ENCODE measurements at places on chromosomes 4 and X.

- peak; percentile 21 for DNase-seq
These were observed 23.1 kb upstream of the KLHL8 start for GRCh38 chr4:87243426-87244053.

DNA sequence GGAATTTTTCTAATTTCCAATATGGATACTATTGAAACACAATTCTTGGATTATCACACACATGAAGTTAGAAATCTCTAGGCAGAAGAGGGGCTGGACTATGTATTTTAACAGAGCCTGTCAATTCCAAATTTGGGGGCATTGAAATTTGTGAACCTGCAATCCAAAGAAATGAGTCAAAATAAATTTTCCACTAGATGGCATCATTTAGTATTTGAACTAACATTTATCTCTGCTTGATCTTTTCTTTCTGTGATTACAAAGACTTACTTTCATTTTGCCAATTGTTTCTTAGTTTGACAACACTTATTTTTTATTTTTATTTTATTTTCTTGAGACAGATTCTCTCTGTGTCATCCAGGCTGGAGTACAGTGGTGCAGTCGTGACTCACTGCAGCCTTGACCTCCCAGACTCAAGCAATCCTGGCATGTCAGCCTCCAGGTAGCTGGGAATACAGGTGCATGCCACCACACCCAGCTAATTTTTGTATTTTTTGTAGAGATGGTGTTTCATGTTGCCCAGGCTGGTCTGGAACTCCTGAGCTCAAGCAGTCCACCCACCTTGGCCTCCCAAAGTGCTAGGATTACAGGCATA lies 2.7 kb upstream of the PYURF start:
- DNase-seq: peak; percentile 18

DNA sequence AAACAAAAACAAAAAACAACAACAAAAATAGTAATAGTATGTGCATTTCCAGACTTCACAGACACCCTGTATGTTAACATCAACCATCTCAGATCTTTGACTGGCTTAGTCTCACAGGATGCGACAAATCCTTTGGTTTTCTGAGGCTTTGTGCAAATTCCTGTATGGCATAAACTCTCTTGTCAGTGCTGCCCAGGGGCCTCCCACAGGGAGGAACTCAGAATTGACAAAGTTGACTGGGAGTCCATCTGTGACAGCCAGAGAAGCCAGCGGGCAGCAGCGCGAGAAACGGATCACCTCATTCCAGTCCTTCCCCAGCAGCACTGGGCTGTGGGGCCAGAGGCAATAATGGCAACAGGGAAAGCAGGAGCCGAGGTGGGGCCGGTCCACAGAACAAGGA lies 19.1 kb upstream of the DDX3X start:
- no peak for DNase-seq

- no peak for DNase-seq
These were observed 664.0 kb upstream of the PCDH7 start for GRCh38 chr4:30056016-30056766.

DNA sequence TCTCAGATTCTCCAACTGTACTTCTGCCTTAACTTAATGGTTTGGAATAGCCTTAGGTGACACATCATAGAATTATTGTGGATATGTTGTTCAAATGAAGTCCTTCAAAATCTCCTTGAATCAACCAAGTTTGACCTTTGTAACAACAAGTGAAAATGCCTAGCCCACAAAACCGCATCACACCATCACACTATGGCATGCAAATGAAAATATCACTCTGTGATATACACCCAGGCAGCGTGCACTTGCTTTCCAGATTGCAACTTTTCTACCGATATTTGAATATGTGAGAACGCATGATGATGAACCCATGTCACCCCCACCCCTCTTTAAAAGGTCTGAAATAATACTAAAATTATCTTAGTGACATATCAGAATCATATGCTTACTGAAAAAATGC lies 656.7 kb downstream of the GABRG1 start:
- no peak for DNase-seq

DNA sequence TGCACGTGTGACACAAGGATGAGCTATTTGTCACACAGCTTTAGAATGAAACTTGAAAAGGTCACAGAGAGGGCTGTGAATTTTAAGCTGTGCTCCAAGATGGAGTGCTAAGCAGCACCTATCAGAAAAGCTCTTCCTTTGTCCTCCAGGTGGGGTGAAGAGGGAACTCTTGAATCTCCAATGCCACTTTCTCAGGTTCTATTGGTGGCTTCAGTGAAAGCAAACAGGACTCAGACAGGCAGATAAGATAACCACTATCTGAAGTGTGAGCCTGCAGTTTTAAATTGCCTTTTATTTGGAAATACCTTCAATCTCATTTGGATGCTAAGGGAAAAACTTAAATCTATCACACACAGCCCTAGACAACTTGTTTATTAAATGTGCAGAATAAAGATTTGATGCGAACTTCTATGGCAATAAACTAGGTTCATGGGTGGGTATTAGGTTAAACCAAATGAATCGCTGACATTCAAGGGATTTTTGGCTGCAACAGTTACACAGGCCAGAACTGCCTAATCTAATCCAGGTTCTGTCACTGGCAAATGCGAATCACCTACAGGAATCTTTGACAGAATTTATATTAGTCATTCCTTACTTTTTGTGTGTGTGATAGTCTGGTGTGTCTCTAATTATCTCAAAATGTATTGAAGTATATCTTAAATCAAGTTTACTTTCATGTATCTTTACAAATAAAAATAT lies 13.6 kb upstream of the PDGFRA start:
- no peak for DNase-seq

- DNase-seq: peak; percentile 4
These were observed 82.1 kb downstream of the PPP1R2C start for GRCh38 chrX:42695800-42696358.

DNA sequence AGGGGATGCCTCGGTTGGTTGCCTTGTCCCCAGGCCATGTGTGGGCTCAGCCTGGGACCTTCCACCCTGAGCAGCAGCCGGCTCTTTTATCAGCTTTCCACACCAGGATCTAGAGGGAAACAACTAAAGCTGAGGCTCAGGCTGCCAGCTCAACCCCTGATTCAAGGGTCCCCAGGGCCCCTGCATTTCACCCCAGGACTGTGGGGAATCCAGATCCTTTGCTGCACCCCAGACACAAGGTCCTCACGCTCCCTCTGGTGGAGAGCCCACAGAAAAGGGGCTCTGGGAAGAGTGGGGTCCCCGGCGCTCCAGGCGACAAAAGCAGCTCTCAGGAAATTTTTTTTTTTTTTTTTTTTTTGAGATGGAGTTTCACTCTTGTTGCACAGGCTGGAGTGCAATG lies 64.3 kb downstream of the ZFYVE28 start:
- no peak for DNase-seq

- no peak for DNase-seq
These were observed 20.6 kb downstream of the MAGEC1 start for GRCh38 chrX:141924293-141924692.

- peak; percentile 15 for DNase-seq
These were observed 162.4 kb downstream of the ASB9 start for GRCh38 chrX:15107367-15107988.

- DNase-seq: peak; percentile 33
These were observed 102.6 kb downstream of the DHRSX start for GRCh38 chrX:2398064-2398656.

GRCh38 chrX:21658746-21659145 lies 616 bp upstream of the KLHL34 start:
- no peak for DNase-seq

DNA sequence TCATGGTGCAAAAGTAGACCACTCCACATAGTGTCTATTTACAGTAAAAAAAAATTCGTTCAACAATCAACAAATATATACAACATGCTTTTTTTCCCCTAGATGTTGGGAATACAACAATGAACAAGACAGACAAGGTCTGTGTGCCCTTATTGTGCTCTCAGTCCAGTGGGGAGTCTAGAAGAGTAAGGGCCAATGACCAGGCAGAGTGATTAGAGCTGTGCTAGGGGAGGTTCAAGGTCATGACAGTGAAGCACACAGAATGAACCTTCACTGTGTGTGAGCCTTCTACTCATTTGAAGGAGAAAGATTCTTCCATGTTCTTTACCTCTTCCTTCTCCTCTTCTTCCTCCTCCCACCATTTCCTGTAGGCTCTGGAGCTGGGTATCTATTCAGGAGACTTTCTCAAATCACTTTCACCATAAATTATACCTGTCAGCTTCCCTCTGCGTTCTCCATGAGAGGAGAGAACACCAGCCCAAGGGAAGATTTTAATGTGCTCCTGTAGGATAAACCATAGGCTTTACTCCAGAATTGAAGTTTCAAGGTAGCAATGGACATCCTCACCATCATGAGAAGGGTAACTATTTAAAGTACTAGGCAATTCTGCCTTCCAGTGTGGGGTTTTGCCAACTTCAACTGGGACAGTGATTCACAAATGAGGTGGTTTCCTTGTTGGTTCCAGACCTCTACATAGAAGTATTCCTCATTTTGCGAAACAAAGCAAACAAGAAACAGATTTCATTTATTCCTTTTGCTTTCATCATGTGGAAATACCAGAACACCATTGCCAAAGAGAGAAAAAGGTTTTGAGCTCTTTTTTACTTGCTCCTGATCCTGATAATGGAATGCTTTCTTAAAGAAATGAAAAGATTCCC lies 246.9 kb upstream of the GPC4 start:
- DNase-seq: no peak

- peak; percentile 69 for DNase-seq
These were observed 895 bp downstream of the SMIM14 start for GRCh38 chr4:39637586-39638353.

DNA sequence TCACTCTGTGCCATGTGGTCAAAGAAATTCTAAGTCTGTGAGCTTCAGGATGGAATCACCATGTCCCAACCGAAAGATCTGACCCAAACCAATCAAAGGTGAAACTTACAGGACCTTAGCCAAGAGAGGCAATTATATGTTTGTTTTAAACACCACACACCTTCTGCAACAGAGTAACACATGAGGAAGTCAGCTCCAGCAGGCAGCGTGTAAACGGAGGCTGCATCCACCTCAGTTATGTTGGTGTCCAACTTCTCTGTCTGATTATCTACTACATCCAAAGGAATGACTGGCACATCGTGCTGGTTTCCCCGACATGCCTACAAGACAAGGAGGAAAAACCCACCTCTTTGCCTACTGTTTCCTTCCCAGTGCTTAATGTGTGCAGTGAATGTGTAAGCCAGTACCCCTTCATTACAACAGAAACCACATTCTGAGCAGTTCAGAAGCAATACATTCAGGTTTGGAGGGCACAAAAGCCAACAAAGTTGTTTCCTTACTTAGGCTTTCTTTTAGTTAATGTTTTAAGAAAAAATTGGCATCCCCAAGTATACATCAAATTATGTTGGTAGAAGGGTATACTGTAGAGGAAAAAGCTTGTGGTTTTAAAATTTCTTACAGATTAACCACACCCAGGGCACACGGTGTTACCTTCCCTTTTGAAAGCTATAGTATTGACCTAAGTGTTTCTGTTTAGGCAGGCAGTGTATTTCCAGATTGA lies 12.4 kb downstream of the CASP6 start:
- DNase-seq: no peak

GRCh38 chr4:123444290-123444731 lies 47.7 kb downstream of the SPRY1 start:
- DNase-seq: no peak

- DNase-seq: no peak
These were observed 692 bp upstream of the SLC9A7 start for GRCh38 chrX:46759645-46759974.

GRCh38 chr4:122992641-122993040 lies 70.2 kb upstream of the NUDT6 start:
- DNase-seq: no peak

DNA sequence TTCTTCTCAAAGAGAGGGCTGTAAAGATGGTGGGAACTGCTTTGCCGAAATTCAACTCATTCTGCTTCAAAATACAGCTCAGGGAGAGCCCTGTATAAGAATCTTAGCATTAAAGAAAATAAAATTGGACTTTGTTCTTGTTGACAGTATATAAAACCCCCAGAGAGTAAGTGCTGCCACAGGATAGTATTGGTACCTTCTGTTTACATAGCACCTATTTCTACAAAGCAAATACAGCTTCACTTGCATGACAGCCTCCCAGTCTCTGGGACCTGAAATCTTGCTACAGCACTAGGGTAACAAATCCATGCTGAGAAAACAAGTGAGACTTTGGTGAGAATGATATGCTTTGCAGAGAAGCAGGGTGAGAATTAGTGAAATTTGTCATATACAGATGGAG lies 428.6 kb downstream of the ADGRL3 start:
- DNase-seq: no peak

GRCh38 chrX:10014462-10015354 lies 47.5 kb downstream of the CLDN34 start:
- peak; percentile 80 for DNase-seq

DNA sequence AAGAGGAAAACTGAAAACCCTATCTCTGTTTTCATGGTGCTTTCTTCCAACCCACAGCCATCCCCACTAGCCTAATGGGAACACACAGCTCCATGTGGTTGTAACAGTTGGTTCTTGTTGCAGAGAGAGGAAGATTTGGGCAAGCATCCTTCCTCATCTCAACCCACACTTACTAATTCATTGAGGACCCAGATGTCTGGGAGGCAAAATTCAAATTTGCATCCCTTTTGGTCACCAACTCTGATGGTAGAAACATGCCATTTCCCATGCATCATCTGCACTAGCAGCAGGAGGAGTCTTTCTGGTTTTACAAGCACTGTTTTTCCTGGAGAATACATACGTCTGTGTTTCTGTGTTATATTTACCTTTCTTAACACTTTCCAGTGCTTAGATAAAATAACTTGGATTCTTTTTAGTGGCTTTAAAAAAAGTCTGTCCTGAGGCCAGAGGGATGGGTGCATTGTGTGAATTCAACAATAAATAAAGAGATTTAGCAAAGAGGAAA lies 301.0 kb downstream of the KCTD8 start:
- no peak for DNase-seq

- DNase-seq: no peak
These were observed 3.1 kb upstream of the NR3C2 start for GRCh38 chr4:148445071-148445859.

- no peak for DNase-seq
These were observed 118.5 kb upstream of the OTUD4 start for GRCh38 chr4:145298885-145299284.
